Eye (tissue), 1 donor: ENCODE measurements at places on chromosomes 4 and X.

- DNase-seq = no peak
These were observed 33.5 kb downstream of the TRMT44 start for GRCh38 chr4:8473920-8474590.

DNA sequence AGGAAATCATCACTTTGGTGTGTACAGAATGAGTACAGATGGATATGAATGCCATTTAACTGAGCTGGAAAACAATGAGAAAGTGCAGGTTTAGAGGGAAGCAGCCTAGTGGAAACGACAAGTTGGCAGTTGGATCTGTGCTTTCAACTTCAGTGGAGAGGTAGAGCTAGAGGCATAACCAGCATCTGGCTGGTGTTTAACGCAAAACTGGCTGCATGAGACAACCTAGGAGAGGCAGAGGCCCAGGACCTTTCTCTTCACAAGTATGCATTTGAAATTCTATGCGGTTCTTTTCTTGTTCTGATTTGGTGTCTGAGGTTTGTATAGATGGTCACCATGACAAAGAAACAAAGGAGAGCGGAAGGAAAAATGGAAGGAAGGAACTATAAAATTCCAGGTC lies 63.1 kb downstream of the ANXA5 start:
- peak; percentile 75 for DNase-seq

- no peak for DNase-seq
These were observed 221.1 kb downstream of the BMPR1B start for GRCh38 chr4:94978904-94979303.

- DNase-seq = no peak
These were observed 9.8 kb upstream of the FAM3A start for GRCh38 chrX:154525606-154526490.

- DNase-seq = no peak
These were observed 62.8 kb downstream of the CCSER1 start for GRCh38 chr4:90189946-90190345.

DNA sequence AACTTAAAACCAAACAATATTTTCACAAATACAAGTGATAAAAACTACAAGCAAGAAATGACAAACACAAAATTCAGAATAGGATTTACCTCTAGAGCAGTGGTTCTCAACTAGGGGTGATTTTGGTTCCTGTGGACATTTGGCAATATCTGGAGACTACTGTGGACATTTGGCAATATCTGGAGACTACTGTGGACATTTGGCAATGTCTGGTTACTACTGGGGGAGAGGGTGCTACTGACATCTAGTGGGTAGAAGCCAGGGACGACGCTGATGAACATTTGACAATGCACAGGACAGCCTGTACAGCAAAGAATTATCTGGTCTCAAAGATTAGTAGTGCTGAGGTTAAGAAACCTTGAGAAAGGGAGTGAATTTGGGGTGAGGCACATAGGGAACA lies 169.8 kb downstream of the CLCN4 start:
- peak; percentile 30 for DNase-seq

DNA sequence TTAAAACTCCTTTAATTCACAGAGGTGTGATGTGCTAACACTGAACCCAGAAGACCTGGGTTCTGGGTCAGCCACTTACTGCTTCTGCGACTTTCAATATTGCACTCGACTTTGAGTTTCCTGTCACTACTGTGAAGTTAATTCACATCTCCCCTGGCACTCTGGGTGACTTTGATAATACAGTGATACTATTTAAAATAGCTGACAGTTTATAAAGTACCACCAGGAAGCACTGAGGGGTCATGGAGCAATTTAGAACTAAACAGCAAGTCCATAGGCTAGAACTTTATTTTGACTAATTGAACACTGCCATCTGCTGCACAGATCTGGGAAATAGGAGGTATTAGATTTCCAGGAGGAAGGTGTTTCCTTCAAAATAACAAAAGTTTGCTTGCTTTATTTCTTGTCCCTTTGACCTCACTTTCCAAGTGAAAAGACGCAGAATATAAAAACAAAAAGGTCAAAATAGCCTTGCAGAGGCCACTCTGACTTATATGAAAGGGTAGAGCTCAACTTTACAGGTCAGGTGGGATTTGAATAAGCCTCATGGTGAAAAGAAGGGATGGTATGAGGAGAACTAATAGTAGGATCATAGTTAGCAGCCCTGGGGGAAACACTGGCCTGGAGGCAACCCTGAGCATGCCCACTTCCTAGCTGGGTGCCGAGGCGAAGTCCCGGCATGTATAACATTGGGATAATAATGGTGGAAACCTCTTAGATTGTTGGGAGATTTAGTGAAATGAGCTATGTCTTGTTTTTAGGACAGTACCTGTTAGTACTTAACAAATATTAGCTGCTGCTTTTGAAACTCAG lies 53.4 kb downstream of the ZNF518B start:
- DNase-seq = peak; percentile 69

DNA sequence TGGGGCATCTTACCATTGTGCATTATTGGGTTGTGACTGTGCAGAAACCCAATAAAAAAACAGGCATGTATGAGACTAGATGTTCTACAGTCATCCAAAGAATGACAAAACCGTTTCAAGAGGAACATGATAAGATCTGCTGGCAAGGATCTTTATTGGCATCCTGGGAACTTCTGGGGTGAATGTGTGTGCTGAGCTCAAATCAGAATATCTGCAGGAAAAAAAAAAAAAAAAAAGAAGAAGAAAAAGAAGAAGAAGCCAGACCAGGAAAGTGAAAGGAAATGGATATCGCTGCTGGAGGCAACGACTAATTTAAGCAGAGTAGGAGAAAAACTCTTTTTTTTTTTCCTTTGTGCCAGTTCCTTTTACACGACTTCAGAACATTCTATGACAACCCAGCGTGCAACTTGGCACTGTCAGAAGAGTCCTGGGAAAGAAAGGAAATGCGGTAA lies 484.2 kb upstream of the BOD1L1 start:
- DNase-seq = no peak

GRCh38 chrX:1465286-1466231 lies 12.8 kb upstream of the ASMTL start:
- DNase-seq = no peak

- peak; percentile 50 for DNase-seq
These were observed 54.1 kb downstream of the ARHGAP10 start for GRCh38 chr4:147786031-147786430.

DNA sequence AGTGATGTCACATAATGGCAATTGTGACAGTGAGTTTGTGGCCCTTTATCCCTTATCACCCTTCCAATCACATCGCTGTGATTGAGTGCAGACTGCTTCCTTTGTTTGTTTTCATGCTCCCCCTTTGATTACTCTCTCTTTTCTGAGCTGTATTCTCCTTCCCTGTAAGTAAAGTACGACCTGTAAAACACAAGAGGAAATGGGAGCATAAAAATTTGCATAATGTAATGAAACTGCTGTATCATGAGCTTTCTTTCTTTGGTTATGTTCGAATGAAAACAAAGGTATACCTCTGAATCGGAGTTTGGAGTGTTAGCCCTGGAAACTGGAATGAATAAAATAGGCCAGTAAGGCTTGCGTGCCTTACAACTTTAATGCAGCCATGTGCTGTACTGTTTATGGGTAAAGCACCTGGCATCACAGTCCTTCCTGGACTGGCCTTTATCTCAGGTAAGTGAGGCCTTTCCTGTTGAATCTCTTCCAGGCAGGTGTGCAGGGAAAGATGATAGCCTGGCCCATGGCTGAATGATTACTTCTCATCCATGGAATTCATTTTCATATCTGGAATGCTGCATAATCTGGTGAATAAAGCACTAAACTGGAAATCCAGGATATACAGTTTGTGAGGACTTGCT lies 26.6 kb upstream of the HS3ST1 start:
- DNase-seq = no peak

DNA sequence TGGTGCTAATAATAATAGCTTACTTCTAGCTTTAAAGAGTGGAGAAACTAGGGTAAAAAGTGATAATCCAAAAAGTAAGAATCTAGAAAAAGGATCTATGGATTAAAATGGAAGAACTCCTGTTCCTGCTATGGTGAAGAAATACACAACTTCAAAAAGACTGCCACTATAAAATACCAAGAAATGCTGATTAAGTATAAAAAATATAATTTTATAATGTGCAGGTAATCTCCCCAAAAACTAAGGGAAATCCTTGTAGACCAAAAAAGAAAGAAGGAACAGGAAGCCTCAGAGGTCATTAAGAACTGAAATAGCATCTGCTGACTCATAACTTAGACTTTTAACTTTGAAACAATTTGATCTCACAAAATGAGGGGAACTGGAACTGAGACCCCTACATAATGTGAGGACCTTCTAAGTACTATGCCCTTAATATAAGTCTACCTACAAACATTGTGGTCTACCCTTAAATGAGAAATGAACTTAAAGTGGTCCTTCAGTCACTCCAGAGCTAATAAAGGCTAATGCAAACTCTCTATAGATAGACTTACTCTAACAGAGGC lies 50.6 kb upstream of the SRPX start:
- DNase-seq = no peak

GRCh38 chr4:146310319-146311021 lies 96.1 kb downstream of the REELD1 start:
- DNase-seq = no peak

- DNase-seq = no peak
These were observed 671 bp downstream of the SLC7A11 start for GRCh38 chr4:138241281-138242075.

- DNase-seq = no peak
These were observed 74.8 kb upstream of the EGFL6 start for GRCh38 chrX:13494562-13494961.

- no peak for DNase-seq
These were observed 105.5 kb upstream of the OTUD4 start for GRCh38 chr4:145285928-145286327.

DNA sequence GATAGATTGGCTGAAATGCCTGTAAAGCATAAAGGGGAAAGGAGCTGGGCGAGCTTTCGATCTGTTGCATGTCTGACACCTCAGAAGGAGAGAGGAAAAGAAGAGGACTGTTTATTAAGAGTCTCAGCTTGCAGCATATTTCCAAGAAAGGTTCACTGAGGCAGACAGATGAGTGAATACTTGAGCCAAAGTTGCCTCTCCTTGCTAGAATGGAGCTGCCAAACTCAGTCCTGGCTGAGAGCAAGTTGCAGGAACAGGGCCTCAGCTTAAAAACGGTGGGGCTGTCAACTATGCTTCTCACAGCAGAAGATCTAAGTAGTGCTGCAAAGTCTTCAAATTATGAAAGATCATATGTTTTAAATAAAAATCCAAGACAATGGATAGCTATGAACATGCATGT lies 707.5 kb downstream of the PCDH7 start:
- DNase-seq = no peak

DNA sequence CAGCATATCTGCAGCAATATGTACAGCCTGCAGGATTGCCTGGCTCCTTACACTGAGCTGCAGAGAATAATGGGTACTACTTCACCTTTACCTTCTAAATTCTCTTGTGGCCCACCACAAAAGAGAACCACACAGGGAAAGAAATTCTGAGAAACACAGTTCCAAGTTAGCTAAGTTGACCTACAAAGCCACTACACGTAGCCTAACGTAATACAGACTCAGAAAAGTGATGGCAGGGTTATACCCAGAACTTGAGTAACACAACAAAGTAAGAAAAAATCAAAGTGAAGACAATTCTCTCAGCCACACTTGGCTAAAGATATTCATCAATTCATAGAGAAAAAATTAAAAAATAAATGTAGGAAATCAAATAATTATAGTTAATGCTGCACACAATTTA lies 26.4 kb upstream of the SRPX start:
- no peak for DNase-seq

GRCh38 chrX:107325467-107325866 lies 119.1 kb downstream of the DNAAF6 start:
- no peak for DNase-seq

GRCh38 chrX:40209951-40210617 lies 112.3 kb upstream of the BCOR start:
- no peak for DNase-seq
